ENCODE measurements at places on chromosomes 7 and 10.
A peak's percentile ranks its signal among the peaks of the same experiment; 100 is the strongest.

DNA sequence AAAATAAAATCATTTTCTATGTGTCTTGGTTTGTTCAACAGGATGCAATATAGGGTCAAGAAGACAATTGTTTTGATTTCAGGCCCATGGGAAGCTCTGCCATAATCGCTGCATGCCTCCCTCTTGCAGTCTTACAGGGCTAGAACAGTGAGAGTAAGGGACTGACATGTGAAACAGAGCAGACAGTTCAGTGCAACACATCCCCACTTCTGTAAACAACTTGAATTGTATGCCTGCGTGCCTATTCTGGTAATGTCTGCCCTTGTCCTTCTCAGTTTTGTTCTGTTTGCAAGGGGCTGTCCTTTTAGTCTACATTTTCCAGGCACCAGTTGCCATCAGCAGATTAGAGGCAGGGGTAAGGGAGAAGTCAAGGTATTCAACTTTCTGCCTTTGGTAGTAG lies 34.8 kb upstream of the GPR37 start:
- DNase-seq, result no peak

DNA sequence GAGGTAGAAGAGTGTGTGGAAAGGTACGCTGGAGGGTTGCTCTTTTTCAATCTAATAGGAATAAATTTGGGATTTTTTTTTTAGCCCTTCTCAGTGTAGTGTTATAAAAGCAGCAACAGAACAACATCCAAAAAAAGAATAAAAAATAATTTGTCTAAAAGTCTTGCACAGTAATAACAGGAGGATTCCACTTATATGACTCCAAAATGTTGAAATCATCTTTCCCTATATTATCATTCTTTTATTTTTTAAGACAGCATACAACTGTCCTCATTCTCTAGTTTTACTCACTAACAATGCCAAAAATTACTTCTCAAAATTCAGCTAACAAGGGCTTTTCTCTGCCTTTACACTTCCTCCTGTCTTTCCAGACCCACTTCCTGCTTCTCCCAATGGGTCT lies 27.8 kb downstream of the IL2RA start:
- no peak for DNase-seq

DNA sequence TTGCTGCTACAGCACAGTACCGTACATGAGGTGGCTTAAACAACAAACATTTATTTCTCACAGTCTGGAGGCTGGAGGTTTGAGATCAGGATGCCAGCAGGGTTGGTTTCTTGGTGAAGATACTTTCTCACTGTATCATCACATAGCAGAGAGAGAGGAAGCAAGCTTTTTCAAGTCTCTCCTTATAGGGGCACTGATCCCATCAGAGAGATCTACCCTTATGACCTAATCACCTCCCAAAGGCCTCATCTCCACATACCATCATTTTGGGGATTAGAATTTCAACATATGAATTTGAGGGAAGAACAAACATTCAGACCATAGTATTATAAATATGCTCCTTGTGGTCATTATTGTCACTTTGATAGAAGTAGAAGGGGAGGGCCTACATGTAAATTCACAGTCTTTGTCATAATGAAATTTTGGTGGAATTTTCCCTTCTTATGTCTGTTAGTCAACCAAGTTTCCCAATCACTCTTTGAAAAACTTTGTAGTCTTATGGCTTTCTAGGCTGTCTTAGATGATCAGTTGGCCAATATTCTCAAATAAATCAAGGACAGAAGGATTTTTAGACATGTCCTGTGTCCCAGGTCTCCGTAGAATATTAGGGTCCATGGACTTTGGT lies 606.2 kb downstream of the LRMDA start:
- no peak for DNase-seq

DNA sequence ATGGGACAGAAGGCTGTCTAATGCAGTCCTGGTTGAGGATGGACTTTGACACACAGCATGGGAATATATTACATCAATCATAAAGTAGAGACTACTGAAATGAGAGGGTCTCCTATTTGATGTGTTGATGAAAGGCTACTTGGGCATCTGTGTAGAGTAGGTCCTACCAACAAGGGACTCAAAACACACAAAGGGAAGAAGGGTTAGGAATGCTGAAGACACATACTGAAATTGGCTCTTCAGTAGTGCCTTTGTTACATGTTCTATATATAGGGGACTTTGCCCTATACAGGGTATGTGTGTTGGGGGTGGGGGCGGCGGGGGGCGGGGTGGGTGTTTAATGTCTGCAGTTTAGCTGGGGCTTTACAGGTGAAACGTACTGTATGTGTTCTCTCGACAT lies 7.7 kb downstream of the CUL1 start:
- DNase-seq, result no peak

DNA sequence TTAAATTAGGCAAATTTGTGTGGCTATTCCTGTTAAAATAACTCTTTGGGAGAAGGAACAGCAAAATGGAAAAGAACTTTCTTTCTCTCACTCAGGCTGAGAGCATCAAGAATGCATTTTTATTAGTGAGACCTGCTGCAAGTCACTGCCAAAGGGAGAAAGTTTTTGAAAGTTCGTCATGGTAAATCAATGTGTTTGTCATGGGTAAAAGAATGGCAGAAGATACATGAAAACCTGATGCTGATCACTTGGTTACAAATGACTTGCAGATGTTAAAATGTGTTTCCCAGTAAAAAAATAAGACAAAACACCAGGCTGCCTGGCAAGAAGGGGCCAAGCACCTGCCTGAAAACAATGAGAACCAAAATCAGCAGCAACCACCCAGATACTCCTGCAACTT lies 484.7 kb upstream of the NRP1 start:
- DNase-seq, result no peak

GRCh38 chr10:126663880-126664279 lies 6.6 kb downstream of the C10orf90 start:
- DNase-seq, result no peak

GRCh38 chr10:121530481-121531075 lies 67.7 kb downstream of the FGFR2 start:
- no peak for DNase-seq

DNA sequence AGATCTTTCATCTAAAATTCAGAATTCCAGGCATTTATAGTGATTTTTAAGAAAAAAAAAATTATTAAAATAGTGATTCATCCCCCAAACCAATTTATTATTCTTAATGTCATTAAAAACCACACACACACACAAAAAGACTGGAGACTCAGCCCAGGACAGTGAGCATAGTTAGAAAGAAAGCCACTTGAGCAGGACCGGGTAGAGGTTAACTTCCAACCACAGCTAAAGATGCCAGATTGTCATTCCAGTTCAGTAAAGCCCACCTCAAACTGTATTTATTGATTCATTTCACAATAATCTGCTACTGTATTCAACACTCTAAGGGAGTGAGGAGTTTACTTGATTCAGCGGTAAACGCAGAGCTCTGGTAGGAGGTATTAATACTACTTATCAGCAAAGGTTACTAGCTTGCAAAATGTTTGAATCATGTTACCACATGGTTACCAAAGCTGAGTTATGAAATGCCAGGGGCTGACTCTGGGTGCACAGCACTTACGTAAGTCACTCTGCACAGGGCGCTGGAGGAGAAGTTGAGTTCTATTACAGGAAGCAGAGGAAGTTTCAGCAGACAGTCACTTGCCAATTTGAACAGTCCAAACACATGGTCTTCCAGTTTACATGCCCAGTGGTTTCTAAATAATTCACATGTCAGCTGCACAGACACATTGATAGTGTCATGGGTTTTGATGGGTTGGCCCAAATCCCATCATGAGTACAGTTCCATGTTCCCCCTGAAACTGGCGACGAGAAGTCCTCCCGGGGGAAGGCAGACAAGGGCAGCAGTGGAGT lies 64.6 kb downstream of the KLF6 start:
- DNase-seq, result no peak

- no peak for DNase-seq
These were observed 245.3 kb downstream of the KCNMA1 start for GRCh38 chr10:77392236-77392721.

DNA sequence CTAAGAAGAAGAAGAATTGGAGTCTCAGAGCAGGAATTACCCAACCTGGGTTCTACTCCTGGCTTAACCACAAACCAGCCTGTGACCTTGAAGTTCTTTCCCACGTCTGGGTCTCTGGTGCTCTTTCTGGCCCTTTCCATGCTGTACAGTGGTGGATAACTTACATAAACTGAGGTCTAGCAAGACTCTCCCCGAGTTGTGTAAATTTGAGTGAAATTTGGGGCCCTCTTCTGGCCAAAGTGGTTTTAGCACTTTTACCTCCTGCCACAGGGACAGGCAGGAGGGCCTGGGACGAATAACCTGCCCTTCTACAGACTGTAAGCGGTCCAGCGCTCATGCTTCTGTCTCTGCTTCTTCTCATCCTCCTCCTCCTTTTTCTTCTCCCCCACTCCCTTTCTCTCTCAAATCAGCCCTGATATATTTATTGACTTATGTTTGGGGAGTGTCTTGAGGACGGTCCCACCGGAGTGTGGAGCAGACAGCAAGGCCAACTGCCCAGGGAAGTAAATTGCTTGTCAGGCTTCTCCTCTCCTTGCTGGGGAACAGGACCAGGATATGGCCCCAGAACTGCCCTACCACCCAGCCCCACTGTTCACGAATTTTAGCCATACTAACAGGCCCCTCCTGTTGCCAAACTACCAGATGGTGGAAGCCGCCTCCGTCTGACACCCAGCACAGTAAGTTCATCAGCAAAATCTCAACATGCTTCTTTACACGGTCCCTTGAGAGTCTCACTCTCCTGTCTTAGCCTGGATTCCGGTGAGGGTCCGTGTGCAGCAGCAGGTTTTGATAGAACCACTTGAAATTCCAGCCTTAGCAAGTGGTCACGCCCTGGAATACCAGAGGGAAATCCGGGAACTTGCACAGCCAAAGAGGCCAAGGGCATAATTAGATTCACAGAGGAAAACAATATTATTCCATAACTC lies 4.0 kb upstream of the SH3PXD2A start:
- peak; percentile 65 for DNase-seq

DNA sequence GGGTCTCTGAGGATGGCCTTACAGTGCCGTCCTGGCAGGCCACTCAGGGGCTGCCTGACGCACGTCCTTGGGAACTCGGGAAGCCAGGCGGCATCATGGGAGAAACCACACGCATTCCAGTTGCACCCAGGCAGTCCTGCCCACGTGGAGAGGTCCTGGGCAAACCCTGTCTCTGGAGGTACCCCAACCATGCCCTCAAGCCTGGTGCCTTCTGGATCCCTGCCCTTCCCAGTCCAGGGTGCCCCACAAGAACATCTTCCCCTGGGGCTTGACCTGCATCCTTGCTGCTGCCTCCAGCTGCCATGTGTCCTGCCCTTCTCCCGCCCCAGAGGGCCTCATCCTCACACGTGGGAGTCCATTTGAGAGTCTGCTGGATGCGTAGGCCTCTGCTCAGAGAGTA lies 200.3 kb upstream of the PPP2R2D start:
- no peak for DNase-seq

DNA sequence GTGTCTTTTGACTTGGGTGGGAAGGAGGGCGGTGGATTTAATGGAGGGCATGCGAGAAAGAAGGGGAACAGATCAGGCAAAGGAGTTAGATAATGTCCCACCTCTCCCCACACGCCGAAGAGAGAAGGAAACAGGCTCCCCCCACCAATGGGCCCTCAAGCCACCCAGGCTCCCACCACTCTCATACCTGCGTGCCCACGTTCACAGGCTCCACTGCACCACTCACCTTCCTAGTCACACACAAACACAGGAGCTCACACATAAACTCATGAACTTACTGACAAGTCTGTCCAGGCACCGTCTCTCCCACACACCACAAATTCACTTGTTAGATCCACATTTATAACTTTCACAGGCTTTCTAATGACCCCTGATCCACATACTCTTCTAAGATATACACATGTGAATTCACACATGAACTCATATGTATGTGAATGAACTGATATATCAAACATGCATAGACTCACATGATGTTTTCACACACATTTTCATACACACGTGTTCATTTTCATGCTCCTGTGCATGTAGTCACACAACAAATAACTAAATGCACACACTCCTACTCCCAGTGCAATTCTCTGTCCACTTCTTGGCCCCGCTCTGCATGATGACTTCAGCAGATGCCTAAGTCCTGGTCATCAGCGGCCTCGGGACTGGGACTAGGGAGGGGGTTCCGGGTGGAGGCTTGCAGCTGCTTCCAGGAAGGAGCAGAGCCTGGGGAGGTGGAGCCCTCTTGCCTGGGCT lies 1.5 kb downstream of the LZTS2 start:
- DNase-seq, result no peak

DNA sequence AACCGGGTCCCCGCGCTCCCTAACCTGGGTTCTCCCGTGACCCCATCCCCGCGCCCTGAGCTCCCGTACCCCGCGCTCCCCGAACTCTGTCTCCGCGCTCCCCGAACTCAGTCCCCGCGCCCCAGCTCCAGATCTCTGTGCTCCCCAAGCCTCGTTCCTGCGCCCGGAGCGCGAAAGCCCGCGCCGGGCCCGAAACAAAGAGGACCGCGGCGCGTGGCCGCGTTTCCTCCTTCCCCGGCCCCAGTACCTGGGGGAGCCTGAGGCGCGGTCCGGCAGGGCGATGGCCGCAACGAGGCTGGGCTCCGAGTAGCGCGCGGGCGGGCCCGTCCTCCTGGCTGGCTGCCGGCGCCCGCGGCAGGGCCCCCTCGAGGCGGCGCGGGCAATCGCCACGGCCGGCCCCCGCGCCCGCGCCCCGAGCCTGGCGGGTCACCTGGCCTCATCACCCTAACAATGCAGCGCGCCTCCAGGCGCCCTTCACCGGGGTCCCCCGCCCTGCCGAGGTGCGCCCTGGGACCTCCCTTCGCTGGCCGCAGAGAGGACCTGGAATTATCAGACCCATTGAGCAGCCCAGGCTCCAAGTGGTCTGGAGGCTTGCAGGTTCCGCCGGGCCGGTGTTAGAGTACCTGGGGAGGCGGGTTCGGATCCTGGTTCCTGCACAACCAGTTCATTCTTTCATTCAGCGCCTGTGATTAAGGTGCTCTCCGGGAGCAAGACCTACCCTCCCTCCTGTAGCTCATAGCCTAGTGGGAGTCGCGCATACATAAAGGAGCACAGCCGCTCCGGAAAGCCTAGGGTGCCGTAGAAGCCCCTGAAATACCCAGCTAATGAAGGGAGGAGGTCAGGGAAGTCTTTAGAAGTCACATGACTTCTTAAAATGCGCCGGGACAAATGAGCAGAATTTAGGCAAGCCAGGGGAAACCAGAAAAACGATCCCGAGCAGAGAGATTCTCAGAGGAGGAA lies at the start of gene TNS3:
TNS3 (minus strand) TSS at position 308 of the 960 bp plus-strand sequence. CDS start 142,475 bp downstream, outside the sequence.
- DNase-seq, result no peak

DNA sequence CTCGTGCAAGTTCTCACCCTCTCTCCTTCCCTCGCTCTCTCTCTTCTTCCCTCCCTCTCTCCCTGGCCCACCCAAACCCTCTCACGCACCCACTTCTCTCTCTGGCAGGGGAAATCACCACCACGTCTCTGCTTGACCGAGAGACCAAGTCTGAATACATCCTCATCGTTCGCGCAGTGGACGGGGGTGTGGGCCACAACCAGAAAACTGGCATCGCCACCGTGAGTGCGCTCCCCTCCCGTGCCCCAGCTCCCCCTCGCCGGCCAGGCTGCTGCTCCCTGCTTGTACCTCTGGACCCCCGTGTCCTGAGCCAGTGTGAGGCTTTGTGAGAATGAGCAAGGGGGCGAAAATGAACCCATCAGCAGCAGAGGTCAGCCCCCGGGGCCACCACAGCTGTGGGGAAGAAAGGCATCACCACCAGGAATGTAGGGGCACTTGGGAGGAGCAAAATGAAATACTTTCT lies 25.5 kb downstream of the C10orf105 start:
- no peak for DNase-seq
